ENCODE measurements at places on chromosomes 16 and 17.
A peak's percentile ranks its signal among the peaks of the same experiment; 100 is the strongest.

- DNase-seq: no peak
These were observed 273.4 kb downstream of the NTN1 start for GRCh38 chr17:9294661-9295210.

DNA sequence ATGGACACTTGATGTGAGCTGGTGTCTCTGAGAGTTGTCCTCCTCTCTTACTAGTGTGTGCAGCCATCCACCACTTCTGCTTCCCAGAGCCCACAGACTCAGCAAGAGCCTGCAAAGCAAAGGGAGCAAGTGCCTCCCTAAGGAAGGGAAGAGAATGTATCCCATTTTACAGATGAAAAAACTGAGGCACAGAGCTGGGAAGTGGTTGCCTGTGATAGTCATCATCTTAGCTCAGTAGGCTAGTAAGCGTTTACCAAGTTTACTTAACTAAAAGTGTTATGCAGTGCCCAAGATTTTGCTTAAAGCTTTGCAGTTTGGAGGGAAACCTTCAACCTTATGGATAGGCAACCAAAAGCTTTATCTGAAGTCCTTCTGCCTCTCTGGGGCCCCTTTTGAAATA is 23.0 kb upstream of the EFCAB13 start:
- no peak for DNase-seq

- DNase-seq: no peak
These were observed 17.8 kb upstream of the ADGRG1 start for GRCh38 chr16:57610611-57611010.

GRCh38 chr17:28949185-28950016 is 1.9 kb downstream of the PHF12 start:
- DNase-seq: peak; percentile 68

GRCh38 chr16:11742093-11742535 is 543 bp downstream of the TXNDC11 start:
- no peak for DNase-seq

DNA sequence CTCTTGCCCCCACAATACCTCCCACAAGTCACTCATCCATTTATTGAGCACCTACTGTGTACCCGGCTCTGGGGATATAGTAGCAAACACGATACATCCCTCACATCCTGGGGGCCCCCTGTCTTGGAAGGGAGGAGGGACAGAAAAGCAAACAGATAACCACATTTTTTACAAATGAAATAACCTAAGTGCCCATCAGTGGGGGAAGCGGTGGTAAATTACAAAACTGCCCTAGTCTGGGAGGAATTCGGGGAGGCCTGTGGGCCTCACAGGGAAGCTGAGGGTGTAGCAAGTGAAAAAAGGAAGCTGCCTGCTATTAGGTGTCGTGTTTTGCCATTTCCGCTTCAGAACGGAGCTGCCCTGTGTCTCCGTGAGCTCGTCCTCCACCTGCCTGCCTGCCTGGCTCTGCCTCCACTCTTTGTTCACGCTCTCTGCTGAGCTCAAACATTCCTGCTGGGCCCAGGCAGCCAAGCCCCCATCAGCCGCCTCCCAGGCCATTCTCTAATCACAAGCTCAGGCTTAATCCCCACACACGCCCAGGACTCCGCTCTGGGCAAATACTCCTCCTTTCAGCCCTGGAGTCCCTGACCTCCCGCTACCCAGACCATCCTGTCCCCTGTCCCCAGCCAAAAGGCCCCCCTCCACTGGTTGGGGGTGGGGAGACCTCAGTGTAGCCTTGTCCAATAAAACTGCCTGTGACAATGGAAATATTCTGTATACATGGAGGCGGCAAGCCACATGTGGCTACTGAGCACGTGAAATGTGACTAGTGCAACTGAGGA is 10.2 kb upstream of the SEC14L5 start:
- DNase-seq: no peak

- no peak for DNase-seq
These were observed 605 bp upstream of the ABAT start for GRCh38 chr16:8673611-8674412.

- no peak for DNase-seq
These were observed 22.0 kb downstream of the OR3A1 start for GRCh38 chr17:3276126-3276525.

DNA sequence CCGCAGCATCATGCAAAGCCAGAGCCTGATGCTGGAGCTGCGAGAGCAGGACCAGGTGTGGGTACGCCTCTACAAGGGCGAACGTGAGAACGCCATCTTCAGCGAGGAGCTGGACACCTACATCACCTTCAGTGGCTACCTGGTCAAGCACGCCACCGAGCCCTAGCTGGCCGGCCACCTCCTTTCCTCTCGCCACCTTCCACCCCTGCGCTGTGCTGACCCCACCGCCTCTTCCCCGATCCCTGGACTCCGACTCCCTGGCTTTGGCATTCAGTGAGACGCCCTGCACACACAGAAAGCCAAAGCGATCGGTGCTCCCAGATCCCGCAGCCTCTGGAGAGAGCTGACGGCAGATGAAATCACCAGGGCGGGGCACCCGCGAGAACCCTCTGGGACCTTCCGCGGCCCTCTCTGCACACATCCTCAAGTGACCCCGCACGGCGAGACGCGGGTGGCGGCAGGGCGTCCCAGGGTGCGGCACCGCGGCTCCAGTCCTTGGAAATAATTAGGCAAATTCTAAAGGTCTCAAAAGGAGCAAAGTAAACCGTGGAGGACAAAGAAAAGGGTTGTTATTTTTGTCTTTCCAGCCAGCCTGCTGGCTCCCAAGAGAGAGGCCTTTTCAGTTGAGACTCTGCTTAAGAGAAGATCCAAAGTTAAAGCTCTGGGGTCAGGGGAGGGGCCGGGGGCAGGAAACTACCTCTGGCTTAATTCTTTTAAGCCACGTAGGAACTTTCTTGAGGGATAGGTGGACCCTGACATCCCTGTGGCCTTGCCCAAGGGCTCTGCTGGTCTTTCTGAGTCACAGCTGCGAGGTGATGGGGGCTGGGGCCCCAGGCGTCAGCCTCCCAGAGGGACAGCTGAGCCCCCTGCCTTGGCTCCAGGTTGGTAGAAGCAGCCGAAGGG is 24.2 kb downstream of the C1QTNF1 start:
- no peak for DNase-seq

DNA sequence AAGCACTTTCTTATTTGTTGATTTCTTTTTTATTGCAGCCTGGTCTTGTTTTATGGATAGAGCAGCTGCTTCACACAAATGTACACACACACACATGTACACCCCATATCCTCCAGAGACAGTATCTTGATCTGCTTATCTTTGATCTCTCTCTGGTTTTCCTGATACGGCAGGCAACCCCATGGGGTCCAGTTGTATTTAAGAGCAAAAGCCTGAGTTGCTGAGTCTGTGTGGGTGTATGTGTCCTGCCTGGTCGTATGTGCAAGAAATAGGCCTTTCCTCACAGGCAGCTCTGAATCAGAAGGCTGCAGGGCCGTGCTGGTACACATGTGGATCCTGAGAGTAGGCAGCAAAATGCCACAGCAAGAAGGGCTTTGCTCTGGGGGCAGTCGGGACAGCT is 14.6 kb upstream of the LGALS9 start:
- DNase-seq: no peak

- peak; percentile 59 for DNase-seq
These were observed 101.6 kb downstream of the RAB11FIP4 start for GRCh38 chr17:31492880-31493655.

DNA sequence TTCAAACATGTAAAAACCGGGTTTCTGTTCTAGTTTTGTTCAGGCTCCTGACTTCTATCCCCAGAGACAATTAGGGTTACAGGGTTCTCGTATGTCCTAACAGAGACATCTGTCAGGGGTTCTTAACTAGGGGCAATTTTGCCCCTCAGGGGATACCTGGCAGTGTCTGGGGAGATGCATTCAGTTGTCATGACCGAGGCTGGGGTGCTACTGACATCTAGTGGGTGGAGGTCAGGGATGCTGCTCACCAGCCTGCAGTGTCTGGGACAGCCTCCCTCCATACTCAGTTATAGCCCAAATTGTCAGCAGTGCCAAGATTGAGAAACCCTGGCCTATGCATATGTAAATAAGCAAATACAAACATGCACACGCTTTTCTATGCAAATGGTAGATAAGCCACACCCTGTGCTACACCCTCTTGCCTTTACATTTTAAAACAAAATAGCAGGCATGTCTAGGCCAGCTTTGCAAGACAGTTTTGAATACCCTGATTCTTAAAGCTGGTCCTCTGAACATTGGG is 37.4 kb downstream of the CLEC16A start:
- no peak for DNase-seq

DNA sequence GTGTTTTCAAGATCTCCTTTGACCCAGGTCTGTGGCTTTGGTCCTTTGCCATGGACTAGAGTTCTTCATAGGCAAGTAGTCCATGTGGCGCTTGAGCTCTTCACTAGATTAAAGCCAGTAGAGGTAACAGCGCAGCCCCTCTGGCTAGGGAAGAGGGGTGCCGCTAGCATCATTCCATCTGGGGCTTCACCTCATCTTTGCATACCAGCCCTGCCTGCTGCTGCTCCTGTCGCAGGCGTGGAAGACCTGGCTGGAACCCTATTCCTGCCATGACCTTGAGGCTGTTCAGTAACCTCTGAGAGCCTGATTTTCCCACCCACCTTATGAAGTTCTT is 198.4 kb downstream of the MSI2 start:
- DNase-seq: no peak

DNA sequence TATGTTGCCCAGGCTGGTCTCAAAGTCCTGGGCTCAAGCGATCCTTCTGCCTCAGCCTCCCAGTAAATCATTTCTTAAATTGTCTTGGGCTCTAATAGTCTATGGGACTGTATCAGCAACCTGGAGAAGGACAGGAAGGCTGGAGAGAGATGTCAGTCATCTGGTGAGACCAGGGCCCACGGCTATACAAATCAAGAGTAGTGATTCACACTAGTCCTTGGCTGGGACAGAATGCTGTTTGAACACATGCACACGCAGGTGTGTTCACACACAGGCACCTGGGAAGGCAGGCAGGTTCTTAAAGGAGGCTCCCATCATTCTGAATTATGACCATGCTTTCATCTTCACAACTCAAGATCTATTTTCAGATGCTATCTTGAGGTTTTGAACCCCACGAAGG is 14.1 kb downstream of the NQO1 start:
- DNase-seq: no peak

DNA sequence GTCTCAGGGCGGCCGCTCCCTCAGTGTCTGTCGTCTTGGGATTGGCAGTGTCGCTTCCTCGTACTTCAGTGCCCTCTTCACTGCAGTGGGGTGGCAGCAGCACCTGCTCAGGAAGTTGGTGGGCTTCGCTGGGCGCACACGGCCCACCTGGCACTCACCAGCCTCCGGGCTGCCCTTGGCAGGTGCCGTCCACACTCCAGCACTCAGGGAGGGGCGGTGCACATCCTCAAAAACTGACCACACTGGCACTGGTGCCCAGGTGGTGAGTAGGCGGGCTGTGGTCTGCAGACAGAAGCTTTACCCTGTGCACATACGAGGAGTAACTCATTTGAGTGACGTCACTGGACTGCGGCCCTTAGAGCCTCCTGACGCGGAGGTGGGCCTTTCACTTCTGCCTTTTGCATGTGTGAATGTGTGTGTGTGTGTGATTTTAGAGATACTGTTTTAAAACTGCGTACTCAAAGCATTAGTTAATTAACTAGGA is 94.6 kb downstream of the BANP start:
- no peak for DNase-seq

DNA sequence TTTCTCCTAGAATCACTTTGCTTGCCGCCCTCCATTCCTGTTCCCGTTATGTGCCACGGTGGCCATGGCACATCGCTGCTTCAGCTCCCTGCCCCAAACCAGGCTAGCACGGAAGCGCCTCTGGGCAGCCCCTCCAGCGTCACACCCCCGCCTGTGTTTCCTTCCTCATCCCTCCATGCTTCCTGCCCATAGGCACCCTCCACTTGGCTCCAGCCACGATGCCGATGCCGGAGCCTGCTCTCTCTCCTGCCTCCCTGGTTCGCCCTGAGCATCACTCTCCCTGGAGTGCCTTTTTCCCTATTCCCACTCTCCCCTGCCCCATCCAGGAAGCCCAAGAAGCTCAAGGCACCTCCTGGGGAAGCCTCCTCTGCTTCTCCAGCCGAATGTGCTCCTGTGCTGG is 3.2 kb upstream of the ARHGAP23 start:
- DNase-seq: no peak

- no peak for DNase-seq
These were observed 64.8 kb upstream of the C17orf78 start for GRCh38 chr17:37310940-37311339.

DNA sequence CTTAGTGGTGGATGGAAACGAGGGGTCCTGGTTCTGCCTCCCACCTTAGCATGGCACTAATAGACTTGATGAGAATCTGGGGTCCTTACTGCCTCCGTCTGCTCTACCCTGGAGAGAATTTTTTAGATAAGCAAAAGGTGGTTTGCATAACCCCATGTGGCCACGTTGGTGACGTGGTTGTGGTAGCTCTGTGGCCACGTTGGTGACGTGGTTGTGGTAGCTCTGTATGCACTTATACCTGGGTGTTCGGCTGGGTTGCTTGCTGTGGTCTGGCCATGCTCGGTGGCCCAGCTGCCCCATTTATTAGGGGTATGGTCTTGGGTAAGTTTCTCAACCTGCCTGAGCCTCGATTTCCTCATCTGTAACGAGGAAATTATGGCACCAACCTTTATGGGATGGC is 13.0 kb downstream of the SPIRE2 start:
- no peak for DNase-seq

- DNase-seq: no peak
These were observed 150.3 kb downstream of the GRIN2A start for GRCh38 chr16:10031955-10032354.

- DNase-seq: no peak
These were observed 46.6 kb upstream of the ERN1 start for GRCh38 chr17:64176556-64176955.

GRCh38 chr16:56451753-56452689 is 667 bp downstream of the OGFOD1 start:
- DNase-seq: peak; percentile 9

GRCh38 chr17:17771498-17772201 is 65.1 kb downstream of the SREBF1 start:
- no peak for DNase-seq

DNA sequence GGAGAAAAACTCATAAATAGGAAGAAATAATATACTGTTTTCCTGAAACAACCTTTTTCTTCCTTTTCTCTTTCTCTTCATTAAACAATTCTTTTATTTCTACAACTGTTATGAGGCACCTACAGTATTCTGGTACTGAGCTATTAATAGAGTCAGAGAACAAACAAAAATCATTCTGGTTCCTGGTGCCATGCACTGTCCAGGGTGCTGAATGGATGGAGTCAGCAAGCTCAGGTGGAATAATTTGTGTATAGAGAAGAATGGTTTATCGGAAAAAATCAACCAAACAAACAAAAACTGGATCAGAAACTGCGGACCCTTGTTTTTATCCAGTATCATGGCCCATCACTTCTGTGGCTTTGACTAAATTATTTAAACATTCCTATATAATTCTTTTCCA is 430.3 kb upstream of the GOT2 start:
- no peak for DNase-seq

- DNase-seq: no peak
These were observed 61.1 kb downstream of the TAOK1 start for GRCh38 chr17:29451121-29451742.

- DNase-seq: no peak
These were observed 22.2 kb downstream of the TBX4 start for GRCh38 chr17:61474235-61474927.
